ENCODE measurements at places on chromosomes 1 and 21.

GRCh38 chr1:153526132-153526543, 9.7 kb downstream of the S100A6 start:
- DNase-seq: no peak

- no peak for DNase-seq
Observed at GRCh38 chr1:43621386-43621785, 28.6 kb upstream of the KDM4A start.

DNA sequence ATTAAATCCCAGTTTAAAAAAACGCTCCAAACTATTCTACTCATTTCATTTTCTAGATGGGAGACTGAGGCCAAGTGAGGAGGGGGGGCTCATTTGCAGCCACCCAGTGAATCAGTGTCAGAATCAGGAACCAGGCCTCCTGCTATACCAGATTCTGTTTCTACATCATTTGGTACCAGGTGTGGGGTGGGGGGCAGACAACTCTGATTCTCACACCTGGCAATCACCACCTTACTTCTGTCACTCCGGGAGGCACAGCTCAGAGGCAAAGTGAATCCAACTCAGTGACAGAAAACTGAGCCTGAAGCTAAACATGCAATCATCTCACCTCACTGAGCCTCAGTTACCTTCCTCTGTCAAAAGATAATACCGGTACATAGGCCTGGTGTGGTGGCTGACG, 23.5 kb upstream of the ID3 start:
- no peak for DNase-seq

DNA sequence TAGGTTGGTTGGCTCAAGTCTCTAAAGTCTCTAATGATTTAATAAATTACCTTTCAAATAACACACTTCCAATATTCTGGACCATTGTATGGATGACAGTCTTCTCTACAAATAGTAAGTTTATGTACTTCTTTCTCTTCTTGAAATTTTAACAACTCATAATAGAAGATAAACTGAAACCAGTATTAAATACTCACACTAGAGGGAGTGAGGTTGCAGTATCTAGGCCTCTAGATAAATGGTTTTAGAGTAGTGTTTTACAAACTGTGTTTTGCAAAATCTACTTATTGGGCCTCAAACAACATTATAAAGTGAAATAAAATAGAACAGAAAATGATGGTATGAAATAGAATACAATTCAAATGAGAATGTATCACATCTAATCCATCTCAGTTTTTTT, 479.9 kb upstream of the BRINP3 start:
- DNase-seq: no peak

DNA sequence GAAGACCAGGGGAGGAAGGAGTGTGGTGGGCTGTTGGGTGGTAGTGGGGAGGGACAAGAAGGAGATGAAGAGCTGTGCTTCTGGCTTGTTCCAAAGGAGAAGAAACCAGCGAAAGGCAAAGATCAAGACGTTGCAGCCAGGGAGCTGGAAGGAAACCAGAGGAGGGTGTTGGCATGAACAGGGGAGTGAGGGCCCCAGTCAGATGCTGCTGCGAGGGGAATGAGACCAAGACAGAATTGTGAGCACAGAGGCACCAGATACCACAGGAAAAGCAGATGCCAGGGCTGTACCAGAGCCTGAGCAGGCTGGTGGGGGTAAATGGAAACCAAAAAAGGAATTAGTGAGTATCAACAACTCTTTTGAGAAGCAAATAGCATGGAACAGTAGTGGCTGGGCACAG, 6.0 kb downstream of the LAD1 start:
- no peak for DNase-seq

DNA sequence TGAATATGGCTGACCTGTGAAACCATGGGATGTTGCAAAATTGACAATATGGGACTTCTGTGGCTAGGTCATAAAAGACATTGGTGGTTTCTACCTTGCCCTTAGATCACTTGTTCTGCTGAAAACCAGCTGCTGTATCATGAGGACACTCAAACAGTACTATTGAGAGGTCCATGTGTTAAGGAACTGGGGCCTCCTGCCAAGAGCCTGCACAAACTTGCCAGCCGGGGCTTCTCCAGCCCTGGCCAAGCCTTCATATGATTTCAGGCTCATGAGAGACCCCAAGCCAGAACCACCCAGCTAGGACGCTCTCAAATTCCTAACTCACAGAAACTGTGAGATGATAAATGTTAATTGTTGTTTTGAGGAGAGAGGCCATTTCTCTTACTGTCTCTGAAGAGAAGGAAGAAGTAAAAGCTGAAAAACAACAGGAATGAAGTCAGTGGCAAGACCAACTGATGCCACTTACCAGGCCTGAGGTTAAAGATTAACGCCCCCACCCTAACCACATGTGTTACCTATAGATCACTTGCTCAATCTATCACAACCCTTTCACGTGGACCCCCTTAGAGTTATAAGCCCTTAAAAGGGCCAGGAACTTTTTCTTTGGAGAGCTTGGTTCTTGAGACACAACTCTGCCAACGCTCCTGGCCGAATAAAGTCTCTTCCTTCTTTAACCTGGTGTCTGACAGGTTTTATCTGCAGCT, 3.9 kb upstream of the PITHD1 start:
- no peak for DNase-seq

GRCh38 chr1:37473431-37474045, 842 bp upstream of the ZC3H12A start:
- DNase-seq: no peak

GRCh38 chr1:44265656-44266358, 52.5 kb downstream of the DMAP1 start:
- DNase-seq: no peak

- no peak for DNase-seq
Observed at GRCh38 chr1:8373581-8374241, 55.8 kb downstream of the SLC45A1 start.

DNA sequence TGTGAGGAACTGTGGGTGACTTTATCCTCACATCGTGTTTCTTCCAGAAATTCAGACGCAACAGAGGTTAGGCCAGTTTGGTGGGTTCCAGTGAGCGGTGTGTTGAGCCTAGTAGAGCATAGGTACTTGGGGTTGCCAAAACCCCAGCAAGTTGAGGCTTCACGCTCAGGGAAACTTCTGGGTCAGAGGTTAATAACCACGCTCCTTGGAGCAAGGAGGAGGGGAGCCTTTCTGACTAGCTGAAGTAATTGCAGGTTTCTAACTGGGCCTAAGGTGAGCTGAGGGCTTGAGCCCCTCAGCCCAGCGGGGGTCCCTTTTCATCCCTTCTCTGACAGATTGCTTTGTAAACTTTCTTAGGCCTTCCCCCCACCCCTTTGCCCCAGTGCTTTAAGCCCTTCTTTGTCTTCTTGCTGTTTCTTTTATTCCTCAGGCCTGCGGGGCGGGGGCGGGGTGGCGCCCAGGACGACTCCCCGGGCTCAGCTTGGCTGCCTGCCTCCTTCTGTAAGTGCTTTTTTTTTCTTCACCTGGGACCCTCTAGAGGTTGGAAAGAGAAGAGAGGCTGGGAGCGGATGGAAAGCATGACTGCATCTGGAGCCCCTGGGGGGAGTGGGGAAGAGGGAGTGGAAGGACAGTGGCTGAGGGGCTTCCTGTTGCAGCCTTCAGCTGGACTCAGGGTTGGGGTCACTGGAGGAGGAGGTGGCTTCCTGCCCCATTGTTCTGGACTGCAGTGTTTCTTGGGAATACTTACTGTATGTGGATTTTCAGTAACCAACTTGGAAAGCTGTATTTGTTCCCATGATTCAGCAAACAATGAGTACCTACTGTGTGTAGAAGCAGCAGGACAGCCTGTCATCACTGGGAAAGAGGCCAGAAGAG, 1.3 kb upstream of the ZNF436 start:
- DNase-seq: no peak

- no peak for DNase-seq
Observed at GRCh38 chr1:44624268-44624901, 49.9 kb downstream of the TMEM53 start.

- DNase-seq: no peak
Observed at GRCh38 chr1:198809247-198809646, 170.4 kb downstream of the PTPRC start.

DNA sequence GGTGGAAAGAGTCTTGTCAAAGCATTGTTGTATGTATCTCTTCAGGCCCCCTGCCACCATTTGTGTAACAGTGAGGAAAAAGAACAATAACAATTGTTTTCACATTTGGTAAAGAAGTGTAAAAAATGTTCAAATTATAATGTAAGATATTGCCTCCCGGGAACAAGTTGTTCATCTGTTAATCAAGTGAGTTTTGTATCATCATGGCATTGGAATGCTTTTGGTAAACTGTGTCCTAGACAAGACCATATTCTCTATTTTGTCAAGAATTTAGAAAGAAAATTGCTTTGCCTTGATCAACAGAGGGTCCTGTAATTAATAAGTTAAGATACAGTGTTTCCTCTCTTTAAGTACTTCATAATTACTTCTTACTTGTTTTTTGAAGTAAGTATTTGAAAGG, 692.0 kb upstream of the NR5A2 start:
- DNase-seq: no peak

- no peak for DNase-seq
Observed at GRCh38 chr1:47618222-47618720, 180.4 kb downstream of the FOXD2 start.

- no peak for DNase-seq
Observed at GRCh38 chr1:116981521-116982037, 20.0 kb upstream of the CD101 start.

GRCh38 chr1:173268786-173269277, 61.7 kb upstream of the TNFSF4 start:
- no peak for DNase-seq

GRCh38 chr1:216887032-216887431, 163.8 kb upstream of the ESRRG start:
- no peak for DNase-seq

DNA sequence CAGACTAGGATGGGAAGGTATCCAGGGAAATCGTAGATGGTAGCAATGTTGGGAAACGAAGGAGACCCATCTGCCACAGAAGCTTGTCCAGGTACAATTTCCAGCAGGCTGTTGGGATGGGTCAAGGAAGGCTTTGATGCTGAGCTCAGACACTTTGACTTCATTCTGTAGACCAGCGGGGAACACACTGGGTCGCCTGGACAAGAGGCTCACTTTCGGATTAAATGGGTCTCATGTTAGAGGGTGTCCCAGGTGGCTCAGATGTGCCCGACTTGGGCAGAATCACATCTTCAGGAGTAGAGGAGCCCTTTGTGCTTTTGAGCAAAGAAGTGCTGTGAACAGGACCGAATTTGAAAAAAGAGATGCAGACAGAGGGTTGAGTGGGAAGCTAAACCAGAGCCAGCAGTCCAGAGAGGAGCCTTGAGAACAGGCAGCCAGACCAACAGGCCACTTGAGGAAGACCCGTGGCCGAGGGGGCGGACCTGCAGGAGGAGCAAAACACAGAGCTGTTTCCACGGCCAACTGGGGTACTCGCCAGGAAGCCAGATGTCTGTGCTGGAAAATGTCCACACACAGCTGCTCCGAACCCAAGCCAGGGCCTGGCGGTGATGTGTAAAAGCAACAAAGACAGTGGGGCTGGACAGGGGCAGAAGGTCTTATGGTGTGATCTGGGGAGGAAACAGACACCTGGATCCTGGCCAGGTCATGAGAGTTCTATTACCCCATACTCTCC, 146.9 kb downstream of the AJAP1 start:
- DNase-seq: no peak

DNA sequence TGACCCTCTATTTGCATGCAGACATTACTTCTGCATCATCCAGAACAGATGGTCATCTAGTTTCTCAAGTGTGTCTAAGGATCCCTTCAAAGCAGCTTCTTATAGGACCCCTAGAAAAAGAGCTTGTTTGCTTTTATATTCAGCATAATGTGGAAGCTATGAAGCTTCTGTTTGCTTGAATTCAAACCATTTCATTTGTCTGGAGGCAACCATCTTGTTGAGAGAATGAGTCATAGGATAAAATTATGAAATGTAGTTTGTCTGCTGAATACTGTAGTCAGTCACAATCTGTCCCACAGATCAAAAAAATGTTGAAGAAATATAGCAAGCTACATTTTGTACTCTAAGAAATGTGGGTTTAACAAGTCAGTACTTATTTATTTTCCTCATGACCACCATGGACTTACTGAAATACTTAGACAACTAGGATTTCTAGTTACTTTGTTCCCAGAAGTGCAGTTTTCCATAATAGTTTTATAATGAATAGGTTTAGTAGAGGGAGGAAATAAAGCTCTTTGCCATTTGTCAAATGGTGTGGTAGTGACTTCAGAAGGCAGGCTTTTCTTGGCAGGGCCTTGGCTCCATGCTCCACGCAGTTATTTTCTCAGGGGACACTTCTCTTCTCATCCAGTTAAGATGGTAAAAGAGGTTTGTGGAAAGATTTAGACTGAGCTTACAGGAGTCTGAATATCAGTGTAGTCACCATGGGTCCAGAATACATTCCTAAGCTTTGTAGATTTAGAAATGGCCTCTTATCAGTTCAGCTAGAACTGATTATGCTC, 74.8 kb upstream of the DEPDC1 start:
- no peak for DNase-seq

- DNase-seq: no peak
Observed at GRCh38 chr1:18927082-18927653, 24.8 kb upstream of the ALDH4A1 start.

DNA sequence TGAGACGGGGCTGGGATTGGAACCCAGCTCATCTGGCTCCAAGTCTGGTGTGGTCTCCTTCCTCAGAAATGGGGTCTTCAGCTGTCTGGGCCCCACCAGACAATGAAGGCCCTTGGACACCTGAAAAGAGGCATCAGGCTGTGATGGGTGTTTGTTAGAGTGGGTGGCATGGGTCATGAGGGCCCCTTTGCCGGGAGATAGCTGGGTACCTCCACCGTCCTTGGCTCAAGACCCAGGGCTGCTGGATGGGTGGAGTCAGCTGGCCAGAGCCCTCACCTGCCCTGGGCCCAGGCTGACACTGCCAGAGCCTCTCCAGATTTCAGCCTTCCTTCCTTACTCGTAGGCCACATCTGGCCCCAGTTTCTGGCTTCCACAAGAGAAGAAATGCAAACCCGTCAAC, 13.4 kb upstream of the TTC22 start:
- no peak for DNase-seq

GRCh38 chr21:23455676-23456075, 2151.6 kb downstream of the MRPL39 start:
- no peak for DNase-seq

GRCh38 chr1:15345705-15346345, 63.9 kb upstream of the EFHD2 start:
- peak; percentile 17 for DNase-seq

DNA sequence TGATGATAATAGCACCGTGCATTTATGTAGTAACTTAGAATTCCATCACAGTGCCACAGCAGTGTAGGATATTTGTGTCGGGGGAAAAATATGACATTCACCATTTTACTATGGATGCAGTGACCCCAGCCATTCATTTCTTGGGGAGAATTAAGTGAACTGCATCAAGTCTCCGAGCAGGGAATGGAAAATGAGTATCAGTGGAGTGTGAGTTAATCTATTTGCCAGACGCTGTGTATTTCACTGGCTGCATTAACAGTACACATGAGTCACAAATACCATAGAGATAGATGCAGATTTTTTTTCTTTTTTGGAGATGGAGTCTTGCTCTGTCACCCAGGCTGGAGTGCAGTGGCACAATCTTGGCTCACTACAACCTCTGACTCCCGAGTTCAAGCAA, 33.8 kb upstream of the SLC45A1 start:
- no peak for DNase-seq

DNA sequence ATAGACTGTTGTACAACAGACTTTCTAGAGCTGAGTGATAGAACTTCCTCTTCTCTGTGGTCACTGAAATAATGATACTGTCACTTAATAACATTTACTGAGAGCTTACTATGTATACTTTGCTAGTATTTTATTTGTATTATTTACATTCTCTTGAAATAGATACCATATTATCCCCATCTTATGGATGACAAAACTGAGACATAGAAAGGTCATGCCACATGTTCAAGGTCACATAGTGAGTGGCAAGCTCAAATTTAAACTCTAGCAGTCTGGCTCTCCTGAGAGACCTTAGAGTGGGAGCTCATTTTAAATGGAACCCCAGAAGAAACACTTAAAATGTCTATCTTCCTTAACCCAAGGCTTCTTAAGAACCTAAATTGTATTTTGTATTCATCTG, 266.6 kb upstream of the CAMK1G start:
- no peak for DNase-seq
